ENCODE measurements at places on chromosomes 5 and 9.

DNA sequence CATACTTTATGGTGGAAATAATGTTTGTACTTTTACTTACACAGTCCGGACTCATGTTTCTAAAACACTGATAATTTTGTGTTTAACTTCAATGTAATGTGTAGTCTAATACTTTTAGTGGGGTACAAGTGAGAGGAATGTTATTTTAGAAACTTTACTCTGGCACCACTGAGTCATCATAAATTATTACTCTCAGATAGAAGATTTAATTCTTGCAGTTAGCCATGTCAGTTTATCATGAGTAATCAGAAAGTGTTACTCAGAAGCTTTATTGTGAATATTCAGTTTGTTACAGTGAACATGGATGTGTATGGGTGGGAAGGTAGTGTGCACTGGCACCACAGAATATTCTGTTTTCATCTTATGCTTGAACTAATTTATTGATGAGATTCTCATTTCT, 20.0 kb downstream of the OGN start:
- no peak for DNase-seq

DNA sequence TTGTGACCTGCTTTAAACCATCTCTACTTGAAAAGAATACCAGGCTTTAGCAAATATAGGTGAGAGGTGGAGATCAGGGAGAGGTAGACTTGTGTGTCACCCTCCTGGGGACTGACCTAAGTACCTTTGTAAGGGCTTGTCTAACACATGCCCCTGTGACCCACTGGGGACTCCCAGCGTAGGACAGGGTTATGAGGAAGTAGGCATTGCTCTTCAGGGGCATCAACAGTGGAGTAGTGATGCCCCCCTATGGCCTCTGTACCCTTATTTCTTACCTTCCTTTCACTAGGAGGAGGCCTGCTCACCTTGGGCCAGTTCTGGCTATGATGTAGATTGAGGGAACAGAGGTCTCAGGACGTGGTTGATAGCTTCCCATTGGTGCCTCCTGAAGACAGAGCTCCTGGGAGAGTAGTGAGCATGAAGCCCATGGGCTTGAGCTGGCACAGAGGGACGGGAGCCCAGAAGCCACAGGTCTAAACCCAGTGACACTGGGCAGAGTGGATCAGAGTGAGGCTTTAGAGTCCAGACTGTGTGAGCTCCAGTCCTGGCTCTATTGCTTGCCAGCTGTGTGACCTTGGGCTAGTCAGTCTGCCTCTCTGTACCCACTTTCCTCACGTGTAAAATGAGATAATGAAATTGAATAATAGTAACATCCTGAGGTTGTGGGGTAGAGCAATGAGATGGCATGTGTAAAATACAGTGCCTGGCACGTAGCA, 191.7 kb downstream of the AOPEP start:
- DNase-seq = no peak

DNA sequence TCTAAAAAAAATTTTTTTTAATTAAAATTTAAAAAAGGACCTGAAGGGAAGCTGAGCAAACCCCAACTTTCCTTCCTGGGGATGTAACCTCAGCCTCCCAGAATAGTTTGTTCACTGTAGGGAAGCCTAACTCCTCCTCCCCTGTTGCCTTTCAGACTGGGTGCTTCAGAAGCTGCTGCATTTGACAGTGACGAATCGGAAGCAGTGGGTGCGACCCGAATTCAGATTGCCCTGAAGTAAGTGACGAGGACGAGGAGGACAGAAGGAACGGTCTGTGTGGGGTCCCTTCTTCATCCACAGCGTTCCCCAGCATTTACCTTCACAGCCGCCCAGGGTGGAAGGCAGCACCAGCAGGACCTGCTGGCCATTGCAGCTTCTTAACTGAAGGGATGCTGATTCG, 57.7 kb upstream of the RARS1 start:
- no peak for DNase-seq

GRCh38 chr5:19713740-19714139, 274.3 kb downstream of the CDH18 start:
- DNase-seq = no peak

DNA sequence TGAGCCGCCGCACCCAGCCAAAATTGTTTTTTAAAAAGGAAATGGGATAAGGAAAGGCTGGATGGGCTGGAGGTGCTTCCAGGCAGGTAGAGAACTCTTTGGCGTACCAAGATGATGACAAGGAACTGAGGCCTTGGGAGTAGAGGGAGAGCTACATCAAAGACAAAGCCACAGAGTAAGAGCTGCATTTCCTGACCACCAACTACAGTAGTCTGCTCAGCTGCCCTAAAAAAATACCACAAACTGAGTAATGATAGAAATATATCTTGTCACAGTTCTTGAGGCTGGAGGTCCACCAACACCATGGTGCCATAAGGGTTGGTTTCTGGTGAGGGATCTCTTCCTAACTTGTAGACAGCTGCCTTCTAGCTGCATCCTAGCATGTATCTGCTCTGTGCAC, 8.2 kb downstream of the OR1K1 start:
- no peak for DNase-seq

Data from stimulated activated CD8-positive, alpha-beta memory T cell treated with anti-CD3 and anti-CD28 coated beads, Interleukin-2, amount 100 ng/mL, for 1 hour (primary cell).